ENCODE measurements at places on chromosomes 6 and 20.

DNA sequence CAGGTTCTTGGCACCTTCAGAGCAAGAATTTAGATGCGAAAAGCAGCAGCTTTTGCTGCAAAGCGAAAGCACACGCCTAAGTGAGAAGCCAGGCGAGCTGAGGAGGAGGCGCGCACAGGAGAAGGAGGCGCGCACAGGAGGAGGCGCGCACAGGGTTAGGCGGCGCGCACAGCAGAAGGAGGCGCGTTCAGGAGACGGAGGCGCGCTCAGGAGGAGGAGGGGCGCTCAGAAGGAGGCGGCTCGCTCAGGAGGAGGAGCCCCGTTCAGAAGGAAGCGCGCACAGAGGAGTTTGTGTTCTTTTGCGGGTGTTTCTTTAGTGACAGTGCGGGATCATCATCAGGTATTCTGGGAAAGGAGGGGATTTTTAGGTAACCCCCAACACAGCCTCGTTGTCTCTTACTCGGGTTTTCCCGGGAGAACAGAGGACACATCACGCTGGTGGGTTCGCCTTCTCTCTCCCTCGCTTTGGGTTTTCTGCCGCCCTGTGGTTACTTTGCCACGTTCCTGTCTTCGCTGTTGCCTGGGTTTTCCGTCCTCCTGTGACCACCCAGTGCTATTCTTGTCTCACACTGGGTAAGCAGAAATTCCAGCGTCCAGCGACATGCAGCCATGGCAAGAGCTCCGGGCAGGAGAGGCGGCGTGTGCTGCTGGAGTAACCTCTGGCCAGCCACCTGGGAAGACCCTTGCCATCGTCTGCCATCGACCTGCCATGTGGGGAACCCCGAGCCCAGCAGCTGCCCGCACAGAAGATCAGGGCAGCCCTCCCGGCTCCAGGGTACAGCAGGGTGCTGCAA, 47.0 kb downstream of the WDR27 start:
- DNase-seq, result peak; percentile 47

GRCh38 chr20:25295386-25296093, 47.7 kb downstream of the PYGB start:
- no peak for DNase-seq

DNA sequence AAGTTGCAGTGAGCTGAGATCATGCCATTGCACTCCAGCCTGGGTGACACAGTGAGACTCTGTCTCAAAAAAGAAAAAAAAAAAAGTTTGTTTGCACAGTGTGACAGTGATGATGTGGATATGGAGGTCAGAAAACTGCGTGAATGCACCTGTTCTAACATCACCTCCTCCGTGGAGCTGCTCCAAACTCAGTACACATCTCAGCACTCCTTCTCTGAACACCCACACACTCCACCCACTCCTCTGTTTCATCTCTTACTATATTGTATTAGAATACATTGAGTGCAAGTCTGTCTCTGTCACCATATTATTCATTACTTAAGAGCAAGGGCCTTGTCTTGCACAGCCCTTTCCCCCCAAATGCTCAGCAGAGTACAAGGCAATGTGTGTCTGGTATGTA, 51.5 kb upstream of the ENPP4 start:
- DNase-seq, result no peak

- no peak for DNase-seq
These were observed 373.6 kb downstream of the CDH26 start for GRCh38 chr20:60331688-60332300.

DNA sequence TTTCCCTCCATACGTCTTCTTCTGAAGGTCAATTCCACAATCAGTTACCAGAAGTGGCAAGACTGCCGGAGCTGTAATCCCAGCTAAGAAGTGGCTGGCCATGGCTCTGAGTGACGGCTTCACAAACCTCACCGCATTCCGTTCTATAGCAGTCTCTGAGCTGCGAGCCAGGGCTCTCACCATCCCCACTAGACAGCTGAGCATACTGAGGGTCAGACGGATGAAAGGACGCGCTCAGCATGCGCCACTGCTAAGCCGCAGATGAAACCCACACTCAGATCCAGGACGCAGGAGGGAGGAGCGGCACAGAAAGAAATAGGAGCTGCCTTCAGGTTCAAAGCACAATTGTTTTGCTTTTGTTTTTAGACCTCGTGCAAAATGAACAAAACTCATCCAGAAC, 97.9 kb downstream of the ANKRD60 start:
- DNase-seq, result no peak

- DNase-seq, result no peak
These were observed 10.1 kb upstream of the PGC start for GRCh38 chr6:41757271-41757670.

GRCh38 chr6:5046430-5046829, 38.7 kb upstream of the PPP1R3G start:
- DNase-seq, result no peak

- DNase-seq, result no peak
These were observed 248.4 kb downstream of the MYLK4 start for GRCh38 chr6:2502096-2502997.

- no peak for DNase-seq
These were observed 187.0 kb upstream of the BMP2 start for GRCh38 chr20:6580486-6580885.

GRCh38 chr20:35849706-35850105, 77.9 kb downstream of the PHF20 start:
- DNase-seq, result no peak

DNA sequence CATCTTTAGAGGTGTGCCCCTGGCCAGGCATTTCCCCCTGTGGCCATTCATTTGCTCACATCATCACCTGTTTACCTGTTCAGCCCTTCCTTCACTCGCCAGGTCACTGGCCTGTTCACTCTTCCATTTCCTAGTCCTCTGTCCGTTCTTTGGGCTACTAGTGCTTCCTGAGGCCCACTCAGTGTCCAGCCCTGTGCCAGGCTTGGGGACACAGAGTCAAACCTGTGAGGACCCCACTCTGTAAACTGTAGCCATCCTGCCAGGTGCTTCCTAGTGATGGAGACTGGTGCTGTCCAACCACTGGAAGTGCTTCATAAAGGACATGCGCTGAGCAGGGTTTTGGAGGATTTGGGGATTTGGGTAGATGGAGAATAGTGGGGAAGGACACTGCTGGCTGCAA, 3.5 kb downstream of the DLGAP4 start:
- DNase-seq, result no peak

DNA sequence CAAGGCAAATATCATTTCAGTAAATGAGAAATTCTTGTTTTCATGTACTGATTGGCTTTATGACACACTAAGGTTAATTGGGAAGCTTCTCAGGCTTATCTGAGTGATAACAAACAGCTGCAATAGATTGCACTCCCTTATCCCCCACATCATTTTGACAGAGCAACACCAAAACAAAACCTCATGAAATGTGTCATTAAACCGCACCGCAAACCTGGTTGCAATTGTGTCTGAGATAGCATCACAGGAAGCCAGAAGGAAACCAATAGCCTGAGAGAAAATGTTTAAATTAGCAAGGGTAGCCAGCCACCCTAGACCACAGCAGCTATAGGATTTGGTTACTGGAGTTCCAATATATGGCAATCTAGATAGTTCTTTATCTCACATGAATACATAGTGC, 31.6 kb upstream of the LAMA4 start:
- DNase-seq, result no peak

DNA sequence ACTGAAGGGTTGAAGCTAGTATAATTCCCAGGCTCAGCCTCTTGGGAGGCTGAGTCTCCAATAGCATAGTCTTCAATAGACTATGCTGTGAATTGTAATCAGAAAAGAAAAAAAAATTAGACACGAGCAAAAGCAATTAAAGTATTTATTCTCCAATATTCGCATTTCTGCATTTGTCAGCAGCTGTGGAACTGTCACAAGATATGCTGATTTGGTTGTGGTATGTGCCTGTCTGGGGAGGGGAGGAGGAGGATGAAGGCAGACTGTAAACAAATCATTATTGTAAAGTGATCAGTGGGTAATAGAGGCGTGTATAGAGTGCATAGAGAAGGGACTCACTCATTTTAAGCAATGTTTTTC, 10.1 kb upstream of the BICRAL start:
- DNase-seq, result no peak

DNA sequence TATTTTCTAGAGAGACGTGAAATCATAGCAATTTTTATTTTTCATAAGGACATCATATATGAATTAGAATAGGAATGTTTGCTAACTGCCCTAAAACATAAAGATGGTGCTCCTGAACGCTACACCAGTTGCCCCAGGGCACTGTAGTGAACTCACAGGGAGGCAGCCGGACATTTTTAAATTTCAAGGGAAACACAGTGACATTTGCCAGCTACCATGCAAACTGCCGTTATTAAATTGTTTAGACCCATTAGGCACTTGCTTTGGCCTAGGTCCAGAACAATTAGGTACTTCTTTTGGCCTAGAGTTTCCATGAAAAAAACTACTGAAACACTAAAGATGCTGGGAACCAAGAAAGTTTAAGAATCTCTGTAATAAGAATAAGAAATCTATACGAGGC, 24.9 kb upstream of the CFAP206 start:
- no peak for DNase-seq

GRCh38 chr6:36123270-36124139, 6.8 kb upstream of the MAPK13 start:
- peak; percentile 7 for DNase-seq

DNA sequence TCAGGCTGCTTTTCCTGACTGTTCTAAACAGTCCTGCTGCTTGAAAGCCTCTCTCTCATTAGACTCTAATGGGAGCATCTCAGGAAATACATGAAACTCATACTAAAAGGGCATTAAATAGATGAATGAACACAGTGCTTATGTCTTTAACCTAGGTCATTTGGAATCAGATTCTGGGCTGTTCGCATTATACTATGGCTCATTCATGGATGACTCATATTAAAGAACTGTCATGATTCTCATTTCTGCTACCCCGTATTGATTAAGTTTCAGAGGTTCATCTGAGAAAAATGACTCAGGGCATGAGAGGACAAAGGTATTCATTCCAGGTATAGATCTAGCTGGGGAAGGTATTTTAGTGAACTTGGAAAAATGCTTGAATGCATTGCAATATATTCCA, 335.5 kb downstream of the GJA1 start:
- DNase-seq, result no peak

DNA sequence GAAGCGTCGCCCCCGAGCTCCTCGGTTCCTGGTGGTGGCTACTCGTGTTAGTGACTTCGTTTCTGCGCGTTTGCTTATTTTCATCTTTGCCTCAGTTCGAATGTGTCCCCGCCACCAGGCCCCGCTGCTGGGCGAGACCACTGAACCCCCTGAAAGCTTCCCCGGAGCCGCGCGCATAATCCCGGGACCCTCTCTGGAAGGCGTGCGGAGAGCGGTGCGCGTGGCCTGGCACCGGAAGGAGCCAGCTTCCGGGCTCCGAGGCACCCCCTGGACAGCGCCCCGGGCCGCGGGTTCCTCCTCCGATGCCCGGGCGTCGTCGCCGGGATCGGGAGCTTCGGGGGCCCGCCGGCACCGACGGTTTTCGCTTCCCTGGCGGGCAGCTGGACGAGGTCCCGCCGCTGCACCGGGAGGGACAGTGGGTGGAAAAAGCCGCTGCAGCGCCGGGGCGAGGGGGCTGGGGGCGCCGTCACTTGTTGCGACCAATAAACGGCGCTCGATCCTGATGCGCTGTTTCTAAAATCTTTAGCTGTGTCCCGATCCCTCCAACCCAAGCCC, 643 bp upstream of the SLC35D3 start:
- no peak for DNase-seq

- DNase-seq, result no peak
These were observed 84.1 kb downstream of the PRND start for GRCh38 chr20:4805663-4806449.

GRCh38 chr6:5764401-5764955, 242.2 kb downstream of the NRN1 start:
- DNase-seq, result no peak

DNA sequence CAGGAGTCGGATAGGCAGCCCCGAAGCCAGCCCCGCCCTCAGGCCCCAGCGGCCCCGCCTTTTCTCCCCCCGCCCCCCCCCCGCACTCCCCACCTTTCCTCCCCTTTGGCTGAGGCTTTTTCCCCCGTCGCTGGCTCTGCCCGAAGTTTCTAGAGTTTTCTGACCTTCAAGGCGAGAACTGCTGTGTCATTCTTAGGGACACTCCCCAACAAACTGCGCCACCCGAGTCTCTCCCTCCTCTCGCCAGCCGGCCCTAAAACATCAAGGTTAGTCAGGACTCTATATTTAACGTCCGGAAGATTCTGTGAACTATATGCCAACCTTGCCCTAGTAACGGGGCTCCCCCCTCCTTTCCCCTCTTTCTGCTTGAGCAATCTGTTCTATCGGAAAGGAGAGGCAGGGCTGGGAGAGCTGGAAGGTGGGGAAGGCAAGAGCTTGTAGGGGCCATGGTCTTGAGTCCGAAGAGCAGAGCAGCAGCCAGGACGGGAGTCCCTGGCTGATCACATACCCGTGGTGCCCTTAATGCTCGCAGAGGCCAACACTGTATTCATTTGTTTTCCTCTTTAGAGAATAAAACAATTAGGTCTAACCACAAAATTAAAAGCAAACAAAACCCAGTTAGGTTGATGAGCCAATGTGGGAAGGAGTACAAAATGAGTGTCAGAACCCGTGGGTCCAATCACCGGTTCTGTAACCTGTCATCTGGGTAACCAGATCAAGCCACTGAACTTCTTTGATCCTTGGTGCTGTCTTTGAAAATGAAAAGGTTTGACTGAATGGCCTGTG, 5.3 kb upstream of the HSPA1B start:
- DNase-seq, result no peak

- DNase-seq, result no peak
These were observed 182.3 kb upstream of the CDYL start for GRCh38 chr6:4593951-4594350.

DNA sequence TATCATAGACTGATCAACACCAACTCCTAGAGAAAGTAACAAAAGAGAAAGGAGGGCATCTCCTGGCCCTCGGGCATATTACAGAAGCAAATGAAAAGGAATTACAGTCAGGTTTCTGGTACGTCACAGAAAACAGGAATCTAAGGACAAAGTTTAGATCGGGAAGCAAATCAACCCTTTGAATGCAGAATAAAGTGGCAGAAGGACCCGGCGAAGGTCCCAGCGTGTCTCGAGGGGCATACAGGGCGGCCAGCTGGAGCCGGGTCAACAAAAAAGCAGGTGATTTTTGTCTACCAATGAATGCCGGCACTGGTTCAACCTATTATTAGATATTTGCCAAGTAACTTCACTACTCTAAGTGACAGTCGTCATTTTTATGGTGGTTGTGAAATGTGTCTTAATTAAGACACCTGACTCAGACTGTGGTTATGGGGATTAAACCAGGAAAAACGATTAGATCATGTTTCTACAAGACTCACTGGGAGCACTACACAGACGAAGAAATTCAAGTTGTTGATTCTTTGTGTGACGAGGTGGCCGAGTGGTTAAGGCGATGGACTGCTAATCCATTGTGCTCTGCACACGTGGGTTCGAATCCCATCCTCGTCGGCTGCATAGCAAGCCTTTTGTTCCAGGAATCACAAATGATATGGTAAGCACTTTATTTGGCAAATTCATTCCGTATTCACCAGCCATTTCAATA, 12.4 kb upstream of the ZSCAN9 start:
- DNase-seq, result peak; percentile 65

GRCh38 chr6:80771941-80772340, 665.5 kb downstream of the BCKDHB start:
- no peak for DNase-seq

GRCh38 chr6:36227379-36228228, 31.1 kb downstream of the BRPF3 start:
- no peak for DNase-seq

- DNase-seq, result no peak
These were observed 72.6 kb downstream of the REV3L start for GRCh38 chr6:111410371-111410770.

GRCh38 chr6:83114164-83114563, 46.7 kb downstream of the DOP1A start:
- DNase-seq, result no peak

Data from NCI-H526 treated with DMSO at 0.1 percent for 48 hours (cell line).